ENCODE measurements at places on chromosomes 11 and 22.

DNA sequence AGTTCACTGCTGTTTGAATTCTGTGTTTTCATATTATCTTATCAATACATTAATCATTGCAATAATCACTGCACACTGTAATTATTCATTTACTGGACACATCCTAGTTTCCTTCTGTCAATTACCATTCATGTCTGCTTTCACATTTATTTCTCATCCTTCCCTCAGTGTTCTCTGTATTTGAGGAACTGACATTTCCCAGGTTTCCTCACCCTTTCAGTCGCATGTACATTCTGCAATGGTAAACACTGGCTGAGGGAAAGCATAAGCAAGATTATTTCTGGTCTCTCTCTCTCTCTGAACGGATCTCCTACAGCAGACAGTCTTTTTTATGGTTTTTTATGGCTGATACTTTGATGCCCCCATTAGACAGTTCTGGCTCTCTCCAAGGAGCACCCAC, 4.2 kb upstream of the HBD start:
- no peak for DNase-seq

DNA sequence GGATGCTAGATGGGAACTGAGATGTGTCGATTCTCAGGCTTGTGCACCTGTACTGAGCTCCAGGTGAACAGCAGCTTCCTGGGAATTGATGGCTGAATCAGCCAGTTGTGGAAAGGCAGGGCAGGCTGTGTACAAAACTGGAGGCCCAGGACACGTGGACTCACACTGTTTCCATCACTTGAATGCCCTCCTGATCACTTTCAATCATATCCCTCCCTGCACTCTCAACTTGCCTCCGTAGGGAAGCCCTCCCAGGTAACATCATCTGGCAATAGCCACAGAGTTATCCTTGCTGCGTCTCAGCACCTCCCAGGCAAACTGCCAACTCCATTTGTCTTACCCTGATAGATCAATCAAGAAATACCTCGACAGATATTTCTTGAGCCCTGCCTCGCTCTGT, 10.1 kb downstream of the FAM83F start:
- no peak for DNase-seq

DNA sequence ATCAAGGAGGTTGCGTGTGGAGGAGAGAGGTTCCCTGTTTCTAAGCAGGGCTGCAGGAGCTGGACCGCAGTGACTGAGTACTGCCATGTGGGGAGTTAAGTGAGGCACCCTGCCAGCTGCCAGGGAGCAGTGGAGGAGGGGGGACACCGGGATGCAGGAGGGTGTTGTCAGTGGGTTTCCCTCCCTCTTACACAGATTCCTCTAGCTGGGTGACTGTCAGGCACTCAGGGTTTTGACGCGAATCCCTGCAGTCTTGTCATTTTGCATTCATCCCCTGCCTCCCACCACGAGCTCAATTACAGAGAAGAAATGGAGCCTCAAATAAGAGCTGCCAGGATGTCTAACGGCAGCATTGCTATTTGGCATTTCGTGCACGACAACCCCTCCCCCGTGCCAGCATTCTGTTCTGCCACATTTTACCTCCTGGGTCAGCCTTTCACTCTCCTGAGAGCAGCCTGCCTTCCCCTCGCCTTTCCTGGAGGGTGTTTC, 119.8 kb upstream of the SORL1-AS1 start:
- no peak for DNase-seq

DNA sequence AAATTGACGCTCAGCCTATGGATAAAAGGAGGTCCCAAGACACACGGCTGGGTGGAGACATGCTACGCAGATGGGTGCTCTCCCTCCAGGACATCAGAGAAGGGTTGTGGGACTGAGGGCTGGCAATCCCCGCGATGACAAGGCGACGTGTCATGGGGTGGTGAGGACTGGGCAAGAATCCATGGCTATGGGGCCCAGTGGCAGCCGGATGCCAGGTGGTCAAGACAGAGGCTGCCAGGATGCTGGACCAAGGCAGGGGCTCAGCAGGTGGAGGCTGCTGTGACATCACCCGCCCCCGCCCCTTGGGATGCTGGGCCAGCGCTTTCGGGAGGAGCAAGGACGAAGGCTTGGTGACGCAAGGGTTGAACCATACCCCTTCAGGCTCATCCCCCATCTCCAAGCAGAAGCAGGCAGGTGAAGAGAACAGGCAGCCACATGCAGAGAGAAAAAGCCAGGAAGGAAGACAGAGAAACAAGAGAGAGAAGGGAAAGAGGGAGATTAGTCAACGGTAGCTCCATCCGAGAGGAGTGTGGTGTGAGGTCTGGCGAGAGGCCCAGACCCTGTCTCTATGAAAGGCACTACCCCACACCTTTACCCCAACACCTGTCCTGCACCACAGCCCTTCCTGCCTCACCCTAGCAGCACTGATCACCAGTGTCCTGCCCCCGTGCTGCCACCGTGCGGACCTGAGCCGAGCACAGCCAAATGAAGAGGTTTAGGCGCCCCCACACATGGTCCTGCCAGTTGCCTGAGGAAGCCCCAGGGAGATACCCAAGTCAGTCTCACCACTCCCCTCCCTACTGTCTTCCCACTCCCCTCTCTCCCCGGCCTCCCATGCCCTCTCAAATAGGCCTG, 24.1 kb upstream of the RASL10A start:
- DNase-seq: no peak

- no peak for DNase-seq
Measured at GRCh38 chr11:63448646-63449045, 42.3 kb downstream of the PLAAT5 start.

DNA sequence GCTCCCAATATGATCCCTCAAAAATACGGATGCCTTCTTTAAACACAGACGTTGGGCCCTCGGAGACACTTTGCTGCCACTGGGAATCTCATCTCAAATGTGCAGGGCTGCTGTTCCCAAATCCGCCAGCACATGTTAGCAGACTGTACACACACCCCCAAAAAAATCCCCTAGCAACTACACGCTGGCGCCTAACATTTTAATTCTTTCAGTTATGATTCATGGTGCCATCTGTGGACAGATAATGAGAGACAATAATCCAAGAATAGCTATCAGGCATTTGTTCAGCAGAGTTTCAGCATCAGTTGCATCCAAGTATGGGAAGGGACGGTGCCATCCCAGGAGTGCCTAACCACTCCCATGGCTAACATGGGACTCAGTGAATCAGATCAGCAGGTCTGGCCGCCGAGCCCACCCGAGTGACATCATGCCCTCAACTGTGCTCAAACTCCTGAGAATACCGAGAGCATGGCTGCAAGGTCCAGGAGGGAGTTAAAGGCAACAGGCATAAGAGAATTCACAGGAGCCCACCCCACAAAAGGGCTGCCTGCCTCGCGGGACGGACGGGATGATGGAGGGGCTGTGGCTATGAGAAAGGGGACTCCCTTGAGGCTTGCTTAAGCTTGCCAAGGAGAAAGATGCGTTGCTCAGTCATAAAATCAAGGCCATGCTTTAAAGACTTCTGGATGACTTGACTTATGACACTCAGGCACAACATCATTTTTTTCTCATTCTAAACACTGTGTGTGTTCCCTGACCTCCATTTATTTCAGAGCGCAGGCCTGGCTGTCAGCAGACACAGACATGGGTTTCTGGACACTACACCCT, 337.0 kb downstream of the SHANK2 start:
- no peak for DNase-seq

DNA sequence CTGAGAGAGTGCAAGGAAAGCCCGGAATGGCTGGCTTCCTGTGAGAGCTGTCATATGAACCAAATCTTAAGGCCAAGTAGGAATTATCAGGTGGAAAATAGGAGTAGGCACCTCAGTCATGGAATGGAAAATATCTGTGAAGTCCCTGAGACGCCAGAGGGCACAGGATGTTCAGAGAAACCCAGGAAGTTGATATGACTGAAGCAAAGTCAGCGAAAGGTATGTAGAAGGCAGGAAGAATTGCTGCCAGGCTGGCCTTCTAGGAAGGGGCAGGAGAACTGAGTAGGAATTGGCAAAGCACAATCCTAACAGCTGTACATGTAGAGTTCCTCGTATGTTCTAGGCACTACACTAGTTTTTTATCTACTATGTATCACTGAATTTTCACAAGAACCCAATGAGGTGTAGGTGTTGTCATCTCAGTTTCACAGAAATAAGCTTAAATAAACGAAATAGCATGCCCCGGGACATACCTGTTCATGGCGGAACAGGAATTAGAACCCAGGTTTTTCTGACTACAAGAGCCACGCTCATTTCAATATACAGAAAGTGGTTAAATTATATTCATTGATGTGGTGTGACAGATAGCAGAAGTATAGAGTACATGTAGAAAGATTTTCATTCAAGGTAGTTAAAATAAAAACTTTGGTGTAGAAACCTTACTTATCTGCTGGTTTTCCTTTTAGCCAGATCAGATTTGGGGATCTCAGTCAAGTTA, 17.0 kb downstream of the HMGXB4 start:
- DNase-seq: no peak

GRCh38 chr11:114131461-114131864, 72.0 kb downstream of the ZBTB16 start:
- DNase-seq: no peak

GRCh38 chr22:40819599-40820140, 524 bp upstream of the SLC25A17 start:
- no peak for DNase-seq

- no peak for DNase-seq
Measured at GRCh38 chr11:82871646-82872045, 28.6 kb downstream of the PRCP start.

DNA sequence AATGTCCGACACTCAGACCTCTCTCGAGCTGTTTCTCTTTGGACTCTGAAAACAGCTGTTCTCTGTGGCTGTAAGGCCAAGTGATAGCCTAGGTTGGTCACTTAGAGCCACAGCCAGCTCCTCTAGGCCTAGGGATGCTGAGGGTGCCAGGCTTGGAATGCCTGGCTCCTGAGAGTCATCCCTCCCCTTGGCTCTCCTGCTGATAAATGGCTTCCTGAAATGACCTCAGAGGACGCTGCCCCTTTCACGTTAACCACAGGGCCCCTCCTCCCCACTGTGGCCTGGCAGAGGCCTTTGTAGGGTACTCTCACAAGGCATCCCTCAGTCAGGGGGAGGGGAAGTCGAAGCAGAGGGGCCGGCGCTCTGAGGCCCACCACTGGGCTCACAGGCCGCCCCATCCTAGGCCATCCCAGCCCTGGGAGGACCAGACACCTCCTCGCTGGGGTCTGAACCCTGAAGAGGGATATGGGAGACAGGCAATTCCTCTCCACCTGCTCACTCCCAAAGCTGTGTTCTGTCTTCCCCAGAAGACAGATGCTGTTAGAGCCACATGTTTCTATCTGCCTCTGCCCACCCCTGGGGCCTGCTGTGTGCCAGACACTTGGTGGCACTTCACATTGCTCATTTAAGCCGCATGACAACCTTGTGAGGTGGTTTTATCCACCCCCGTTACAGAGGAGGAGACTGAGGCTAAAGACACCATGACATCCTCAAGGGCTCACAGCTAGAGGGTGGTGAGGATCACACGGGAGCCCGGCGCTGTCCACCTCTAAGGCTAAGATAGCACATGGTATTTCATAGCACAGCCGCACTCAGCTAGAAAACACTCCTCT, 50.9 kb downstream of the ARFGAP3 start:
- DNase-seq: no peak

- no peak for DNase-seq
Measured at GRCh38 chr11:60872124-60872960, 5.0 kb downstream of the ZP1 start.

DNA sequence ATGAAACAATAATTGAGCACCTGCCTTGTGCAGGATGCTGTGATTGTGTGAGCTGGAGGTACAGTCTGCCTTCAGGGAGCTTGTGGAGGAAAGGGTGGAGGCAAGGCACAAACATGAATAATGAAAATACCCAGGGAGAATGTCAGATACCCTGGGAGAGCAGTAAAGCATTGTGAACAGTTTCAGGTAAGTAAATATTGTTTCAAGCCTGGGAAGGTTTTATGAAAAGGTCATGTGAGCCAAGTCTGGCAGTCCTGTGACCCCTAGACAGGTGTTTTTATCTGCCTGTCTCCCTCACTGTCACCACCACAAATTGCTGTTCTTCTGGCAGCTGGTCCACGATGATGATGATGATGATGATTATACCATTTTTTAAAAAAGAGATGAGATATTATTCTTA, 32.0 kb downstream of the SPECC1L start:
- no peak for DNase-seq

GRCh38 chr11:58719406-58720117, 12.2 kb downstream of the GLYAT start:
- no peak for DNase-seq

DNA sequence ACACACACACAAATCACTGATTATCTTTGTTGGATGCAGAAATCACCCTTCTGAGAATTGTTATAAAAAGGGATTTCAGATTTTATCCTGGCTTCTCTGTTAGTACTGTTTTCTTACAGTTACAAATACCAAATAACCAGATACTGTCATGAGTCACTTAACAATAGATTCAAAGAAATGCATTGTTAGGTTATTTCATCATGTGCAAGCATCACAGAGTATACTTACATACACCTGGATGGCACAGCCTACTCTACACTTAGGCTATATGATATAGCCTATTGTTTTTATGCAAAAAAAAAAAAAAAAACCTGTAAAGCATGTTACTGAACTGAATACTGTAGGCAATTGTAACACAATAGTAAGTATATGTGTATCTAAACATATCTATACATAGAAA, 319.2 kb upstream of the ARHGAP42 start:
- no peak for DNase-seq

- no peak for DNase-seq
Measured at GRCh38 chr11:8729837-8730696, 47.5 kb downstream of the RPL27A start.

GRCh38 chr22:28969401-28970168, 86.2 kb downstream of the ZNRF3 start:
- no peak for DNase-seq

- DNase-seq: no peak
Measured at GRCh38 chr22:29842740-29843139, 4.7 kb upstream of the ASCC2 start.

GRCh38 chr11:33540946-33541915, 159.4 kb downstream of the C11orf91 start:
- no peak for DNase-seq

DNA sequence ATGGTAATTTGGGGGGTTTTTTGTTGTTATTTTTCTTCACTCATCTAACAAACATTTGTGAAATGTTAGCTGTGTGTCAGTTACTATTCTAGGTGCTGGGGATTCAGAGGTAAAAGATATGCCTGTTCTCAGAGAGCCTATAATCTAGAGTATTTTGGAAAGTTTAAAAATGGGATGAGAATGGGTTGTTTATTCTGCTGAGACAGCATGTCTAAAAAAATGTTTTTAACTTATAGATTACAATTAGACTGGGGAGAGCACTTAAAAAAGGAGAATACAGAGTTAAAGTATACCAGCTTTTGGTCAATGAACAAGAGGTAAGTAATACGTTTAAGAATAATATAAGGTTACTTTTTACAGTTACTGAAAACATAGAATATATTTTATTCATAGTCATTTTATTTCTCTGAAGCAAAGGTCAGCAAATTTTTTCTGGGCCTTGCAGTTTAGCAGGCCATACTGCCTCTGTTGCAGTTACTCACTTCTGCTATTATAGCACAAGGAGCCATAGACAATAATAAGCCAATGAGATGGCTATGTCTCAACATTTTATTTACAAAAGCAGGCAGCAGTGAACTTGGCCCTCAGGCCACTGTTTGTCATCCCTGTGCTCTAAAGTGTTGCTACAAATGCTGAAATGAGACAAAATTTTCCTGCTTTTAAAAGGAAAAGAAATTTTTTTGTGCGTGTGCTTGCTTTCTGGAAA, 60.0 kb downstream of the DKK3 start:
- no peak for DNase-seq

- DNase-seq: peak; percentile 76
Measured at GRCh38 chr22:43996170-43996980, 27.7 kb upstream of the PARVB start.
